ENCODE measurements at places on chromosomes 6 and 20.
A peak's percentile ranks its signal among the peaks of the same experiment; 100 is the strongest.

DNA sequence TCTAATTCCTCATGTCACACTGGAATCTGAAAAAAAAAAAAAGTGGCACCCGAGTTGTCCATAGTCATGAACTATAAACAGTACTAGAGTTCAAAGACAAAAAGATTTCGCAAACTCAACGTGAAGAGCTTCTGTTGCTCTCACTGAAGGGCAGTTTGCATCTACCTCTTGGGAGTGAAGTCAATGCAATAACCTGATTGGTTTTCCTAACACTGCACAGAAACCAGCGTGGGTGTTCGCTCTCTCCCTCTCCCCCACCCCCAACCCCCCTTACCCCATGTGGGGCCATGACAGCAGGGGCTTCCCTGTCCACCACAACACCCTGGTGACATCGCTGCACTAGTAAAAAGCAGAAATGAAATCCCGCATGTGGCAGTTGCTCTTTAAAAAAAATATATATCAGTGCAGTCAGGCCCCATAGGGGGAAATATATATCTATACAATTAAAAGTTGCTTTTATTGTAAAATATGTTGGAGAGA lies 66.9 kb downstream of the GMPR start:
- no peak for DNase-seq

DNA sequence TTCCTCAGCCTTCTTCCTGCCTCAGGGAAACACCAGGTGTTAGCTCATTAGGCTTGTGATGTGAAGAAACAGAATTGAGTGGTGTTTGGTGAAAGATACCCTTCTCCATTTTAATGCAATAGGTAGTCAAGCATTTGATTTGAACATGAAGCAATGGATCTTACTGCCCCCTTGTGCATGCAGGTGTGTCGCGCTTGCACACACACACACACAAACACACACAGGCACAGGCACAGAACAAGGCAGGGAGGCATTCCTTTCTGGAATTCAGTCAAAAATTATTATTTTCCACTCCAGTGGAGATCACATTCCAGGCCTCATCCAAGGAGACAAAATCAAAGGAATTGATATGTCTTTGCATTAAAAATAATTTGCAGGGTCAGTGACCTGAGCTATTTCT lies 667.0 kb upstream of the MARCKS start:
- DNase-seq = no peak

- DNase-seq = no peak
Measured at GRCh38 chr6:95230071-95230740, 347.1 kb upstream of the MANEA start.

DNA sequence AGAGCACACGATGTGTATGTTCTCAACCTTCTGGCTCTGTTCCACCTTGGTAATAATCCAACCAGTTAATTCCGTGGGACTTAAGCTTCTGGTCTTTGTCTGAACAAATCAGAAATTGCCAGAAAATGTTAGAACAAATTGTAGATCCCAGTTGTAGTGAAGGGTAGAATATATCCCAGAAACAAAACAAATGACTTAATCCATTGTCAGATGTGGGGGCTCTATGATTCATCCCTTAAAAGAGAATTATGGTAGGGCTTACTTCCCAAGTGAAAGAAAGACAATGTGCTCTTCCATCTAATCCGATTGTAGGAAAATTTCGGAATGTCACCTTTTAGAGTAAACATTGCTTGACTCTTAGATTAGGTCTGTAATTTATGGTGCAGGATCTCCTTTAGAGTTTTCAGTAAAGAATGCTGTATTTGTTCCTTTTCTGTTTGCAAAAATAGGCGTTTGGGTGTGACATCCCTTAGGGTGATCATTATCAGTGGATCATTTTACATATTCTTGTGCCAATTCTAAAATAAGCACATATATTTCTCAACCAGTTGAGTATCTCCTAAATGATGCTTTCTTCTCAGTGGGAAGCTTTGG lies 234.5 kb upstream of the ZNF217 start:
- DNase-seq = peak; percentile 48

GRCh38 chr6:157046776-157047175 lies 269.6 kb downstream of the ARID1B start:
- DNase-seq = no peak

DNA sequence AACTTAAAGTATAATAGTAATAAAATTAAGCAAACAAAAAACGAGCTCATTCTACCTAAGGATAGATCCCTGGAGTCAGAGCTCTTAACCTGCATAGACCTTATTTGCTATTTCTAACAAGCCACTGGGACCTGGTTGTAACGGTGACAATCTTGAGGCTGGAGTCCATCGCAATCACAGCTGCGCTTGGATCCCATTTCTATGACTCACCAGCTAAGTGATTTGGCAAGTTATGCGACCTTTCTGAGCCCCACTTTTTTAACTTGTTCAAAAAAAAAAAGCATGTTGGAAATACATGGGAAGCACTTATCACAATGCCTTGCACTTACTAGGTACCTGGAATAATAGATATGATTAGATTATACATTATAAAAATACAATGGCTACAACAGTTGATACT lies 389.5 kb upstream of the CDH4 start:
- peak; percentile 37 for DNase-seq

DNA sequence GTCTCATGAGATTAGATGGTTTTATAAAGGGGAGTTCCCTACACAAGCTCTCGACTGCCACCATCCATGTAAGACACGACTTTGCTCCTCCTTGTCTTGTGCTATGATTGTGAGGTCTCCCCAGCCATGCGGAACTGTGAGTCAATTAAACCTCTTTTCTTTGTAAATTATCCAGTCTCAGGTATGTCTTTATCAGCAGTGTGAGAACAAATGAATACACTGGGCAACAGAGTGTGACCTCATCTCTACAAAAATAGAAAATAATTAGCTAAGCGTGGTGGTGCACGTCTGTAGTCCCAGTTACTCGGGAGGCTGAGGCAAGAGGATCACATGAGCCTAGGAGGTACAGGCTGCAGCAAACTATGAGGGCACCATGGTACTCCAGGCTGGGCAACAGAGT lies 51.3 kb downstream of the MDN1 start:
- no peak for DNase-seq

DNA sequence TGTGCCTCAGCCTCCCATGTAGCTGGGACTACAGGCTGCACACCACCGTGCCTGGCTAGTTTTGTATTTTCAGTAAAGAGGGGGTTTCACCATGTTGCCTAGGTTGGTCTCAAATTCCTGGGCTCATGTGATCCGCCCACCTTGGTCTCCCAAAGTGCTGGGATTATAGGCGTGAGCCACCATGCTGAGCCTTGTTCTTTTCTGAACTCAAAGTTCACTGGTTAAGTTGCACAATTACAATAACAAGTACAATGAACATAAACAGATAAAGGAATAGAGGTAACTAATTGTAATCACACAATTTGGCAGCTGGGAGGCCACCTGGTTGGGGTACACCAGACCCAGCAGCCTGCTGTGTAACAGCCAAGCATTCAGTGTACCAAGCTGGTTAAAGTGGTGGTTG lies 6.7 kb downstream of the NUDT3 start:
- DNase-seq = no peak

DNA sequence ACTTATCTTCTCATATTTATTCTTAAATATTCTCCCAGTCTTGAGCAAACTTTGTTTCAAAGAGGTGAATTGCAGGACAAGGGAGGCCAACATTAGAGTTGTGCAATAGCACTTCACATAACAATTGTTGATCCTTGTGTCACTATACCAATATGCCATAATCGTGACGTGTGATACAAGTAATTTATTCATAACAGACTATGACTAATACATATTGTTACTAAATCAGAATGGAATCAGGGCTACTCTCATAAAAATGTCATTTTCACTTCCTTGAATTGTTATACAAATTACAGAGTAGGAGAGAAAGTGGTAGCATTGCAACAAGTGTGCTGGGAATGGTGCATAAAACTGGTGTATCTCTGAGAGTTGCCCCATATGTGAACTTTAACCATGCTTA lies 37.2 kb upstream of the PLCB1 start:
- DNase-seq = no peak

DNA sequence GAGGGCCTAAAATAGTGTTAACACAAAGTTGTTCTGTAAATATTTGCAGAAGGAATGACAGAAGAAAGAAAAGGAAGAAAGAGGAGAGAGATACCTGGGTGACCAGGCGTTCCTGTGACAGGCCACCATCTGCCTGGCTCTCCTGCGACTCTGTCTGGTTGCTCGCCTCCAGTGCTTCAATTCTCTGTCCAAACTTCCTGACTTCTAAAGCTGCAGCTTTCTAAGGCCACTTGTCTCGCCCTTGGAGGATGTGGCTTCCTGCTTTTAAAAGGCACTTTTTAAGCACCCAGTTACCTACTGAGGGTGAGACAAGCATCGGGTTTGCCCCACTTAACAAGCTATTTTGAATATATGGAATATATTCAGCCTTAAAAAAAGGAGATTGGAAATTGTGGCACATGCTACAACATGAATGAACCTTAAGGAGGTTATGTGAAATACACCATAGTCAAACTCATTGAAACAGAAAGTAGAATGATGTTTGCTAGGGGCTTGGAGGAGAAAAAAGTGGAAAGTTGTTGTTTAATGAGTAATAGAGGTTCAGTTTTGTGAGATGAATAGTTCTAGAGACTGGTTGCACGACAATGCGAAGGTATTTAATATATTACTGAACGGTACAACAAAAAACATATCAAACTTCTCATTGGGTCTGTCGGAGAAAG lies 32.8 kb downstream of the VIP start:
- DNase-seq = no peak
